Right renal cortex interstitium (tissue), 3 donors: ENCODE measurements at places on chromosomes 7 and 10. TPM values are rescaled to one million over a fixed set of nuclear protein-coding genes. Genes with fewer than 3 reads are reported as not detected.

GRCh38 chr7:132090444-132090843 is 485.8 kb downstream of the PLXNA4 start:
- no peak for DNase-seq

The ITPRID1 gene
- polyA plus RNA-seq, result not detected

DNA sequence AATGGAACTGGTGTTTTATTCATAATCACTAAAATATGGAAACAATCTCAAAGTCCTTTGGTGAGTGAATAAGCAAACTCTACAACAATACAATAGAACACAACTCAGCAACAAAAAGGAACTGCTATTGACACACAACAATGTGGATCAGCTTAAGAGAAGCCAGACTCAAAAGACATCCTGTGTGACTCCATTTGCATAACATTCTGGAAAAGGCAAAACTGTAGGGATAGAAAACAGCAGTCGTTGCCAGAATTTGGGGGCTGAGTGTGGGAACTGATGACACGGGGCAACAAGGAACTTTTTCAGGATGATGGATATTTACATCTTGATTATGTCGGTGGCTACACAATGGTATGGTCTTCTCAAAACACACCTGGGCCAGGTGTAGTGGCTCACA is 32.4 kb upstream of the SVIL start:
- no peak for DNase-seq

The SPDYE1 gene
- polyA plus RNA-seq, result 0.62 TPM

- no peak for DNase-seq
These were observed at the start of gene PRF1 for GRCh38 chr10:70602665-70603448. TSS of gene PRF1 (minus strand) at chr10:70602741. CDS start at chr10:70600902, 1,839 bp downstream.

GRCh38 chr7:129841465-129841864 is 111.3 kb downstream of the UBE2H start:
- DNase-seq, result no peak

The TMEM176B gene
- polyA plus RNA-seq, result 115 TPM

The NUTM2E gene
- not detected for polyA plus RNA-seq

DNA sequence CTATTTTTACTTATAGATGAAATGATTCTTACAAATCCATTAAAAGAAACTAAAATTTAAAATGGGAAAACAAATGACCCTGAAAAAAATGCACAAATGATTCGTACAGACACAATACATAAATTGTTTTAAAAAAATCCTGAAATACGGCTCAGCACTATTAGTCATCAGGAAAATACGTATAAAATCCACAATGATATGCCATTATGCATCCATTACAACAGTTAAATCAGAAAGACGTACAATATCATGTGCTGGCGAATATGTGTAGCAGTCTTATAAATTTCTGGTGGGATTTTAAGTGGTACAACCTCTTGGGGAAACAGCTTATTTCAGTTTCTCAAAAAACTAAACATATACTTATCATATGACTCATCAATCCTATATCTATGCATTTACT is 600.1 kb upstream of the STEAP1 start:
- no peak for DNase-seq

GRCh38 chr10:123583639-123584418 is 82.3 kb upstream of the GPR26 start:
- DNase-seq, result peak; percentile 56

DNA sequence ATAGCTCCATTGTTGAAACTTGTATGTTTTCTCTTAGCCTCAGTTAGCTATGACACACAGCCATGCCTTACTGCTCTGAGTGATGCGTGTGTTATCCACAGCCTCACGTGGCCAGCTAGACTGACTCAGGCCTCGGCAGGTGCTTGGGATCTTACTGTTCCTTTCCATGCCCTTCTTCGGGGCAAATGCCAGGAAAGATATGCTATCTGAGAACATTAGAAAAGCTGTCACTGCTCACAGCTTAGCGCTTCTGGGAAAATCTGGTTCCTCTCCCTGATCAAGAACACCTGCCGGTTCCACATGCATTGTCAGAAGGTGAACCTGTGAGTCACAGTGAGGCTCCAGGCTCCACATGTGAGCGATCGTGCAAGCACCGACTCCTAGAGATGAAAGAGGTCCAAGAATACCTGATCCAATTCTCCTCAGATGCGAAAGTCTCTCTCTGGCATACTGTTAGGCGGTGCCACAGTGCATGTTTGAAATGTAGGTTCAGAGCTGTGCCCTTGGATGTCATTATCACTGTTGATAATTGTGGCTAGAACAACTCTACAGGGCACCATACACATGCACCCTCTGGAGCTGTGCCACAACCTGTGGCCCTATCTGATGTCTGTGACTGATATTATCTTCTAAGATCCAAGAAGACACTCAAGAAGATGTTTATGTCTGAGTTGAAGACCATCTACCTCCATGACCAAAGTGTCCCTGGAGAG is 247.8 kb upstream of the IGFBP3 start:
- DNase-seq, result no peak

DNA sequence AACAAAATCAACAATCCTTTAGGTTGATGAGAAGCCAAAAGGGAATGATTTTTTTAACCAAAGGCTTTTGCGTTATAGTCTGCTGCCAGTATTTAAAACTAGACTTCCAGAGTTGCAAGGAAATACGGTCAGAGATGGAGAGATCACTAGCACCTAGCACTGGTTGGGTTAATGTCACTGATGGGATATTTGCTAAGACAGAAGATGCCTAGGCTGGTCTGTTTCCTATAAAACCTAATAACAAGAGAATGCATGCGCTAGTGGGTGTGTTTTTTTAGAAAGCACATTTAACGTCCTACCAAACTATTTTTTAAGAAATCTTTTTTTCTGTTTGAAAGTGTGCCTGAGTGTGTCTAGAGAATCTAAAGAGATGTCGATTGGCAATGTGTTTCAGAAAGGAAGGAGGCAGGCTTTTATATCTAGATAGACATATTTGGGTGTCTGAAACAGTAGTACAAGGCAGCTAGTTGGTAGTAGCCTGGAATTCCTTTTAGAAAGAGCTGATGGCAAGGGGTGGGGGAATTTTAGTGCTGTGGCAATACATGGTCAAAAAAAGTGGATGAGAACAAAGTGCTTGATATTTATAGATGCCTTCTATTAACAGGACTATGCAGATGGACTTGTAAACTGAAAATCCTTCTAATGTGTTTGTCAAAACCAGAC is 863 bp downstream of the CALD1 start:
- no peak for DNase-seq

GRCh38 chr10:114095559-114096337 is 52.1 kb downstream of the ADRB1 start:
- DNase-seq, result no peak

The DKK1 gene
- 59.9 TPM for polyA plus RNA-seq

The PITX3 gene
- polyA plus RNA-seq, result 0.51 TPM

The ATOH7 gene
- 1.5 TPM for polyA plus RNA-seq

The AMPH gene
- 15.1 TPM for polyA plus RNA-seq

- no peak for DNase-seq
These were observed 11.8 kb downstream of the COG5 start for GRCh38 chr7:107551936-107552335.

The TSPAN33 gene
- polyA plus RNA-seq, result 68.2 TPM

DNA sequence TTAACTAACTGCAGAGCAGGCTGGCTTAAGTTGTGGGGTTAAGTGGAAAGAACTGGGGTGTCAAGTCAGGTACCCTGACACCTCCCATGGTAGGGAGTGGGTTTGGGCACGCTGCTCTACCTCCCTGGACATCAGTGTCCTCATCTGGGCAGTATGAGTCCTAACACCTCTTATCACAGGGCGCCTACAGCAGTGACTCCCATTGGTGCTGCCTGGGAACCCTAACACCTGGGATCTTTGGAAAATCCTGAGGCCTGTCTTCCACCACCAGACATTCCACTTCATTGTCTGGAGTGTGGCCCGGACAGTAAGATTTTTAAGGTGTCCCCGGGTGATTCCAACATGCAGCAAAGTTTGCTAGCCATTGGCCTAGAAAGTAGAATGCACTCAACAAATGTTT is 239.1 kb downstream of the SKAP2 start:
- no peak for DNase-seq

- no peak for DNase-seq
These were observed 126.6 kb downstream of the CCDC71L start for GRCh38 chr7:106534271-106534846.

The PTPRE gene
- polyA plus RNA-seq, result 6.0 TPM

The IFIT1B gene
- polyA plus RNA-seq, result 0.14 TPM

DNA sequence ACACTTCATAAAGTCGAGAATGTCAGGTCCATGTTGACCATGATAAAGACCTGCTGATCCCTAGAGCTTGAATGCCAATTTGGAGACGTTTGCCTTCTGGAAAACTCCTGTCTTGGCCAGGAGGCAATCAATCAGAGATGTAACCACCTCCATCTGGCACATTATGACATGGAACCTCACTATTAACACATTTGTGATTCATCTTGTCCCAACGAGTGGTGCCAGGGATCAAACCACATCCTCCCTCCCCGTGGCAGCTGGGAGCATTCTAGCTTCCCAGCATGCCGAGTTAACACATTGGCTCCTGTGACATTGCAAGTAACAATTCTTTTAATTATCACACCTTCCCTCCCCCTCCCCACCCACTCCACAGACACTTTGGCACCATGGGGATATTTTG is 84.0 kb upstream of the PPP1R17 start:
- DNase-seq, result no peak

DNA sequence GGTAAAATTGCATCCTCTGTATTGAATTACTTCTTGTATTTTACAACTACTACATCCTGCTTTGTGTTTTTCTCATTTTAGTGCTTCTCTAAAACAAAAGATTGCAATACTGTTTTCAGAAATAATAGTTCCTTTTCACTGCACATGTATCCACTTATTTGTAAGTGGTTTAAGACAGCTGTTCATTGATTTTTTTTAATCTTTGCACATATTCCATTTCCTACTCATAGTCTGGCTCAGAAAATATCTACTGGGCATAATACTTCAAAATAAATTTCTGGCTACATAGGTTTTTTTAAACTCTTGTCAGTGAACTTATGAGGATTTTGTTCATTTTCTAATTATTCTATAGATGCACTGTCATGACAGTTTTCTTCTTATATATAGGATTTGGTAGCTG is 54.8 kb downstream of the SND1 start:
- no peak for DNase-seq

GRCh38 chr7:27345164-27345887 is 102.7 kb downstream of the EVX1 start:
- no peak for DNase-seq

DNA sequence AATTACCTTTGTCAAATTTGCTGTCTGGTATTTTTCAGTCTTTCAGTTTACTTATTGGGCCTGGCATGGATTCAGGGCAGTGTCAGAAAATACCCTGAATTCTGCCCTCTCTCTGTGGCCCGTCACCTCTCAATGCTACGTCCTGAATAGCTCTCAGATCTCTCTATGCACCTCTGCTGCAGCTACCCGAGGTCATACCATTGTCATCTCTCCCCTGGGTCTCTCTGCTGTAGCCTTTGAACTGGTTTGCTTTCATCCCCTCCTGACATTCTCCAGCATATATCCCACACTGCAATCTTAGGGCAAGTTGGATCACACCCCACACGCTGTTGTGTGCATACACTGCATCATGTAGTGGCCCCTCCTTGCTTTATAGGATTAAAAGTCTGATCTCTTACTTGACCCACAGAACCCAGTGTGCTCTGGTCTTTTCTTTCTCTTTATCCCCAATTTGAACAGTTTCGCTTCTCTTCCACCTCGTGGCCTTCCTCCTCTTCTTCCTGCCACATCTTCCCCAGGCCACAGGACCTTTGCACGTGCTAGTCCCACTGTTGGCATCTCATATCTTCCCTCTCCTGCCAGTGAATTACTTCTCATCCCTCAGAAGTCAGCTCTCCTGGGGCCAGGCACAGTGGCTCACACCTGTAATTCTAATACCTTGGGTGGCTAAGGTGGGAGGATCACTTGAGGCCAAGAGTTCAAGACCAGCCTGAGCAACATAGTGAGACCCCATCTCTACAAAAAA is 372.9 kb downstream of the GALNT17 start:
- DNase-seq, result no peak

GRCh38 chr7:6443372-6443941 is 4.3 kb downstream of the DAGLB start:
- no peak for DNase-seq

- DNase-seq, result no peak
These were observed 156.3 kb downstream of the PTPRN2 start for GRCh38 chr7:158431055-158431940.

- DNase-seq, result no peak
These were observed 5.6 kb upstream of the PALD1 start for GRCh38 chr10:70472799-70473454.

The OPALIN gene
- not detected for polyA plus RNA-seq

The BTAF1 gene
- 62.1 TPM for polyA plus RNA-seq

DNA sequence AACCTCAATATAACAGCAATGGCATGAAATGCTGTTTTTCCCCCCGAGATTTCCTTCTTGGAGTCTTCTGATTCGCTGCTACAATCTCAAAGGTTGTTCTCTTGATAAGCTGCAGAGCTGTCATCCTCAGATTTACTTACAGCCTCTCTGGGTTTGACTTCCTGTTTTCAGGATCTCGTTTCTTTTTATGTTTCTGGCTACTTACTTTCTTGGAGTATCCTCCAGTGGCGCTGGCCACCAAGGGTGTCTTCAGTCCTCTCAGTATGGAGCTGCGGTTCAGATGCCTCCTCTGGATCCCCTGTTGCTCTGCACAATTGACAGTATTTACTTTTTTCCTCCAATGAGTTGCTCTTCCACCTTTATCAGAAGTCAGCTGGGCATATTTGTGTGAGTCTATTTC is 152.0 kb upstream of the TMEM72 start:
- no peak for DNase-seq

GRCh38 chr10:15684768-15685167 is 35.0 kb downstream of the ITGA8 start:
- DNase-seq, result no peak

- DNase-seq, result no peak
These were observed 3.9 kb downstream of the CASD1 start for GRCh38 chr7:94513565-94513860.

GRCh38 chr7:104299777-104300176 is 28.6 kb upstream of the LHFPL3 start:
- no peak for DNase-seq

DNA sequence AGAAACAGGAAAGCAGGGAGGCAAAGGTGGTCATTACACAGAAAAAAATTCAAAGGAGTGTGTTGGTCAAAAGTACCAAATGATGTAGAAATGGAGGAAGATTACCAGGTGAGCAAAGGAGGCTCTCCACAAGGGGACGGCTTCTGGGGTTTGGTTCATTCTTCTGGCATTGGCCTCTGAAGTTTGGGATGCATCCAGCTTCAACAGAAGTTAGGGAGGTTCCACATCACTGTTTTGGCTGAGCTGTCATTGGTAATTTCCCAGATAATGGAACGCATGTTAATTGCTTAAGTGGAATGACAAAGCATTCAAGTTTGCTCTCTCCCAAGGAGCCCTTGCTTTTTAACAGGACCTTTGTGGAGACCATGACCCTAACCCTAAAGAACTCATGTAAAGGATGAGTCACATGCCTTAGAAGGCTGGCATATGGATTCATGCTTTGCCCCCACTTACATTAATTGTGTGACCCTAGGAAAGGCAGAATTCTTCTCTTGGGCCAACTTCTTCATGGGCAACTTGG is 398.6 kb downstream of the GPAM start:
- no peak for DNase-seq

DNA sequence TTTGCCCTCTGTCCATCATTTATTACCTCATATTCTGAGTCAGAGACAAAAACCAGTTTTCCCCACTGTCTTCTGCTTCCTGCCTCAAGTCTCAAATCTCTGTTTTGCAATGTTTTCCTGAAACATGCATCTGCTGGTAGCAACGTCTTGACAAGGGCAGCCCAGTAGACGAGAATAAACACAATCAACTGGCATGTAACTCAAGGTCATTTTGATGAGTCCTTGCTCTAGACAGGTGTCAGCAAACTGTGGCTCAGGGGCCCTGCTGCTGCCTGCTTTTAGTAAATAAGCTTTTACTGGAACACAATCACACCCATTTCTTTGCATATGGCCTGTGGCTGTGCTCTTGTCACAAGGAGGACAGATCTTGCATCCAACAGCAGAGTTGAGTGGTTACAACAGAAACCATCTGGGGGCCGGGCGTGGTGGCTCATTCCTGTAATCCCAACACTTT is 59.8 kb downstream of the ITIH5 start:
- DNase-seq, result no peak
